ENCODE measurements at places on chromosomes 11 and 22.

DNA sequence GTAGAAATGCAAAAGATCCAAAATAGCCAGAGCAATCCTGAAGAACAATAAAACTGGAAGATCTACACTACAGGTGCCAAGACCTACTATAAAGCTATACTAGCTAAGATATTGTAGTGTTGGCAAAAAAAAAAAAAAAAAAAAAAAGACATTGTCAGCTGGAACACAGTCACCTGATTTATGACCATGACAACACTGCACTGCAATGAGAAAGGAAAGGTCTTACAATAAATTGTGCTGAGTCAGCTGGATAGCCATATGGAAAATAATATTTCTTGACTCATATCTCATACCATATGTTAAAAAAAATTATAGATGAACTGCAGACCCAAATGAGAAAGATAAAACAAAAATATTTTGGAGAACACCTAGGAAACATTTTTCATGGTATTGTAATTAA, 3.1 kb upstream of the PANX3 start:
- DNase-seq, result no peak

- no peak for DNase-seq
These were observed 119.5 kb upstream of the NARS2 start for GRCh38 chr11:78694152-78694551.

DNA sequence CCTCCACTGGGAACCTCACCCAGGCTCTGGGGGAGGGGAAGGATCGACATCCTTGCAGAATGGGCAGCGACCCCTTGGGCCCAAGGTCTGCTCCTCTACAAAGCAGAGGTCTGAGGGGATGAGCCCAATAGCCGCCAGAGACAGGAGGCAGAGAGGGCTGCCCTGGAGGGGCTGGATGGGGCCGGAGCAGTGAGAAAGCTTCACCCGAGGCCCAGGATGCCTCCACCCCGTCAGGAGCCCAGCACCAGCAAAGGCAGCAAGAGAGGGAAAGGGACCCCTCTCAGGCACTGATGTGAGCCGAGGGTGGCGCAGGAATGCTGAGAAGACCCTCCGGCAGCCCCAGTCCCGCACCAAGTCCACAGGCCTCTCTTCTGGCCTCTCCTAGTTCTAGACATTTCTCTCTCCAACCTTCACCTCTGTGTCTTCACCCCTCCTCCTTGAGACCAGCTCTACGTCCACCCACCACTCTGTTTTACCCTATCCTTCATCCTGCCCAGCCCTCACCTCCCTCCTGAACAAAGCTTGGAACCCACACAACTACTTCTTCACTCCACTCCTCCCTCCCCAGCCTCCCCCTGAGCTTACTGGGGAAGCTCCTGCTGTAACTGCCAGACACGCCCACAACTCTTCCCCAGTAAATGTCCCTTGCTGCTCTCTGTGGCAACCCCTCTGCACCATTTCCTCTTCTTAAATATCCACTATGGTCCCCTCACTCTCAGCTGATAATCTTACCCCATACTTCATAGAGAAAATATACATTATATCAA, 131.9 kb downstream of the MPPED1 start:
- no peak for DNase-seq

DNA sequence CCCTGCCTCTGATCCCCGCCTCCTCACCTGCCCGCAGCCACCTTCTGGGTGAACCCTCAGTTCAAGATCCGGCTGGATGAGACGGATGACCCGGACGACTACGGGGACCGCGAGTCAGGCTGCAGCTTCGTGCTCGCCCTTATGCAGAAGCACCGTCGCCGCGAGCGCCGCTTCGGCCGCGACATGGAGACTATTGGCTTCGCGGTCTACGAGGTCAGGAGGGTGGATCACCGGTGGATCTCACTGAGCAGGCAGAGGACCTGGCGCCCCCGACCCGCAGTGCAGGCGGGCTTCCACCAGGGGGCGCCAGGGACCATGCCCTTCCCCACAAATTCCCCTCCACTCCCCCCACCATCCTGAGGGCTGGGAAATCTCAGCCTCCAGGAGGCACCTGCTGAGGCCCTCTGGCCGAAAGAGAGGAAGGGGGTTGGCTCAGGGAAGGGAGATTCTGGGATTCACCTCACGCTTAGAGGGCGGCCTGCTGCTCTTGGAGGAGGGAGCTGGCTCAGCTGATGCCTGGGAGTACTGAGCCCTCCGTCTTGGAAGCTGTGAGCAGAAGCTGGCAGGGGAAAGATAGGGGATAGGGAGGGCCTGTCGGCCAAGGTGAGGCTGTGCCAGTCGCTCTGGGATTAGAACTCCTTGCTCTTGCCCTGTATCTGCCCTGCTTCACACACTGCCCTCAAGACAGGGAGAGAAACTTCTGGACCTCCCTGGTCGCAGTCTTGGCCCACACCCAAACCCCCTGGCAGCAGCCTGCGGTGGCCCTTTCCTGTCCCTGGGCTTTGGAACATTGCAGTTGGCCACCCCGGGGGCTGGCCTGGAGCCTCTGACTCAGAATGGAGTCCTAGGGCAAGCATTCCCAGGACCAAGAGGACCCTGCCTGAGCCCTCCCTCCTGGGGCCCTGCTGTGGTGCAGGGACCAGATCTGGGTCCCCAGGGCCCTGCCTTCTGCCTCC, 23.2 kb downstream of the CAPN1 start:
- DNase-seq, result peak; percentile 66
